Trophoblast cell (in vitro differentiated cells and primary cell): ENCODE measurements at places on chromosomes 6 and 20.

DNA sequence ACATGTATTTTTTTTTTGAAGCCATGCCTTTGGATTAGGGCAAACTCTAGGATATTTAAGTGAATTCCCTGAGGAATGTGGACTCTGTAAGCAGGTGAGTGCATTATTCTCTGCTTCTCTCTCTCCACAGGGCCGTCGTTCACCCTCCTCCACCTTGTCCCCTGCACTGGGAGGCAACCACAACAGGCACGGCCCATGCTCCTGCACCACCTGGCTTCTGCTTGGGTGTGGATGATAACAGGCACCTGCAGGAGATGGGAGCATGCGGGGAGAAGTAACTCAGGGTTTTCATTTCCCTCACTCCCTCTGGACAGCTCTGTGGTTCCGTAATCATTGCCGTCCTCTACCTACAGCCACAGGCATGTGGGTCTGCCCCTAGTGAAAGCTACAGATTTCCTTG, 43.4 kb downstream of the HLA-C start:
- no peak for DNase-seq

- DNase-seq: no peak
Observed at GRCh38 chr20:17227669-17228623, 1.1 kb downstream of the PCSK2 start.

DNA sequence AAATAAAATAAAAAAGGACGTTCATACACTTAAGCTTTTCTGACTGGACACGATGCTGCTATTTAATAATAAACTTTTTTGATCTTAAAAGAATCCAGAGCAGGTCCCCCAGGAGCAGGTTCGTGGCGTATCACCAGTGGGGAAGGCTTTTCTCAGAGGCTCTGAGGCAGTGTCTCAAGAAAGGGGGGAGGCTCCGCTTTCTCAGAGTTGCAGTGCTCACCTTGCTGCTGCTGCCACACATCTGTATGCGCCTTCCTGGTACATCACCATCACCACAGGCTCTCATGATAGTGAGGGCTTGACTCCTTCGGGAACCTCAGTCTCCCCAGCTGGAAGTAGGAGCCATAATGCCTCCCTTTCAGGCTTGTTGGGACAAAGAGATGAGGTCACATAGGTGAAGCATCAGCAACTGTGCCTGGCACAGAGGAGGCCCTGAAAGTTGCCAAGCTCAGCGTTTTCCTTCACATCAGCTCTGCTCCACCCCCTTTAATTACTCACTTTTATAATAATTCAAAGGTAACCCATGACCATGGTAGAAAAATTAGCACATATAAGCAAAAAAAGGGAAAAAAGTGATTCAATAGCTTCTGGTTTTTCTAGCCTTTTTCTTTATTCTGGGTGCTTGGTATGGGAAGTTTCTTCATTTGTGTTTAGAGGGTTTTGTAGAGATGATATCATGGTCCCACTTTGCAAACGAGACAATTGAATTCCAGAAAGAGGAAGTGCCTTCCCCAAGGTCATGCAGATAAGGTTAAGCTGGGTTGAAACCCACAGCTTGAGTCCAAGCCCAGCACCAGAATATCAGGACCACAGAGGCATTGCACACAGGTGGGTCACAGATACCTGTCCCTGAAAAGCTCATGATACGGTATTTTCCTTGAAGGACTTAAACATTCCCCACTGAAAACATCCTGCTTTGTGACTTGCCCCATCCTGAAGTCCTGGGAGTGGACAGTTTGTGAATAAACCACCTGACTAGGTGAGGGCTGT, 24.5 kb downstream of the SRSF3 start:
- DNase-seq: no peak

GRCh38 chr6:11270030-11271027, 37.9 kb upstream of the NEDD9 start:
- DNase-seq: no peak

DNA sequence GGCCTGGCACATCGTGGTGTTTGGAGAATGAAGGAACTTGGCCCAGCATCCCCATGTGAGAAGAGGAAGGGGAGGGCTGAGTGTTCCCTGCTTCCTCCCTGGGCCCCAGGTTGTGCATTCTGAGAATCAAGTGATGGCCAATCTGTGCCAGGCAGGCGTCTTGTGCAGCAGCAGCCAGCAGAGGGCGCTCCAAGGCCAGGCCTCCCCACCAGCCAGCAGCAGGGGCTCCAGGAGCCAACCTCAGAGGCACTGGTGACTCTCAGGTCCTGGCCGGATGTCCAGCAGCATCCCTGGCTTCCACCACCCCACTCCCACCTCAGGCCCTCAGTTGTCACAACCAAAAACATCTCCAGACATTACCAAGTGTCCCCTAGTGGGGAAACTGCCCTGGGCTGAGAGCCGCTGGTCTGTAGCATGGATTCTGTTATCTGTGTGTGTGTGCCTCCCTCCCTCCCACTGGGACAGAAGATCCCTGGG, 192.0 kb downstream of the PREX1 start:
- DNase-seq: peak; percentile 32

GRCh38 chr6:90351696-90352095, 55.1 kb upstream of the BACH2 start:
- DNase-seq: peak; percentile 34

DNA sequence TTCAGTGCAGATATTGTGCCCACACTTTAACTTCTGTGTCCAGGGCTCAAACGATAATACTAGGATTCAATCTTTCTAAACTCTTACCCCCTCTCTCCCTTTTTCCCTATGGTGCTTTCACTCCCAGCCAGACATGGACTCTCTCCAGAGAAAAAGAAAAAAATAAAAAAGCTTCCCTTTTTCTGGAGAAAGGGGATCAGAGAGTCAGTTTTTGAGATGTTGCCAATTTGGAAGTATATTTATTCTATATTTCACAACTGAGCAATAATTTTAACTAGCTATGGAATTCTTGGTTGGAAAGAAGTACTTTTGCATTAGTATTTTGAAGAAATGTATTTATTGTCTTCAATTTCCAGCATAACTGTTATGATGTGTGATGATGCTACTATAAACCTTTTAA, 72.2 kb upstream of the ZFP64 start:
- DNase-seq: no peak

GRCh38 chr20:14821251-14821650, 483.8 kb upstream of the FLRT3 start:
- DNase-seq: no peak

DNA sequence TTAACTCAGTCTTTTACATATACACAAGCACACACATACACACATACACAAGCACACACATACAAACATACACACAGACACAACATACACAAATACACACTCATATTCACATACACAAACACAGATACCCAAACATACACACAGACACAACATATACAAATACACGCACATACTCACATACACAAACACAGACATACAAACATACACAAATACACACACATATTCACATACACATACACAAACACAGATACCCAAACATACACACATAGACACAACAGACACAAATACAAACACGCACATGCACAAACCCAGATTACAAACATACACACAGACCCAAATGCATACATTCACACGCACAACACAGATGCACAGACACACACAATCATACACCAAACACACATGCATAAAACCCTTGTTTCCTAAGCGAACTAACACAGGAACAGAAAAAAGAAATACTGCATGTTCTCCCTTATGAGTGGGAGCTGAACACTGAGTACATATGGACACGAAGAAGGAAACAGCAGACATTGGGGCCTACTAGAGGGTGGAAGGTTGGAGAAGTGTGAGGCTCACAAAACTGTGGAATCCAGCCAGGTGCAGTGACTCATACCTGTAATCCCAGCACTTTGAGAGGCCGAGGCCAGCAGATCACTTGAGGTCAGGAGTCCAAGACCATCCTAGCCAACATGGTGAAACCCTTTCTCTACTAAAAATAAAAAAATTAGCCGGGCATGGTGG, 34.2 kb downstream of the PIM1 start:
- peak; percentile 41 for DNase-seq

GRCh38 chr6:27216874-27217273, 30.6 kb upstream of the PRSS16 start:
- no peak for DNase-seq

- DNase-seq: no peak
Observed at GRCh38 chr20:52736507-52736906, 235.7 kb upstream of the TSHZ2 start.

- DNase-seq: no peak
Observed at GRCh38 chr20:63846128-63846771, 15.0 kb upstream of the ABHD16B start.

DNA sequence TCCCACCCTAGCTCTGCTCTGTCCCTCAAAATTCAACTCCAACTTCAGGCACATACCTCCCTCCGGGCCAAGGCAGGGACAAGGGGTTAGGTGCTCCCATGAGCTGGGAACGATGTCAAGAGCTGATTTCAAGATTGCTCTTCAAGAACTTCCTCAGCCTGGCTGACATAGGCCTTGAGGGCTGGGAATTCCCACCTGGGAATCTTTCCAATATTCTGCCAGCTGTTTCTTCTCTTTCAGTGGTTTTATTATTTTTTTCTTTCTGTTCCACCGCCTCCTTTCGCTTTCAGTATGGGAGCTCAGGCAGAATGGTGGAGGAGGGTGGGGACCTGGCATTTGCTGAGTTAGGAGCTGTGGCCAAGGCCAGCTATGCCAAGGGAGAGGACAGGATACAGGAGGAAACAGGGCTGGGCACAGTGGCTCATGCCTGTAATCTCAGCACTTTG, 33.7 kb downstream of the SRSF3 start:
- no peak for DNase-seq

DNA sequence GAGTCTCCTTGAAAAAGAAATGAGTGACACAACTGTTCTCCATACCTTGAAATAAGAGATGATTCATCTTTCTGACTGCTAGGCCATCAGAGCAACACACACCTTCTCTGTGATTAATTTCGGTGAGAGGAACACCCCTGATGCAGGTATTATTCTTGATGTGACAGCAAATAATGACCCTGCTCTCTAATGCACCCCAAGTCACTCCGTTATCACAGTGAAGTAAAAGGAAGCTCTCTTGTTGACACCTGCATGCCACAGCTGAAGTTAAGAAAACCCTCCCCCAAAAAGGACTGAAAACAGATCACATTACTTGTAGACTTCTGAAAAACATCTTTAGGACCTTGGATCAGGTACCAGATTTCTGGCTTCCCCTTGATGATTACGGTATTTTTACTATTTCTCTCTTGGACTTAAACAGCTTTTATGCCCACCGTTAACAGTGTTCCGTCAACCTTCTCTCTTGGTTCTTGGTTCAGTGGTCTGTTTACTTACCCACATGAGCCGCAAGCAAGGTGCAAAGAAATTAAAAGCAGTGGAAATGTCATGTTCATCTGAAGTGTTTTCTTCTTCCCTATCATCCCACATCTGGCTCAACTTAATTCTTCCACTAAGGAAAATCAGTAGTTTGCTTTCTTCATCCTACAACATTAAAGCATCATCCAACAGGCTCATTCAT, 249.7 kb downstream of the GMPR start:
- no peak for DNase-seq

DNA sequence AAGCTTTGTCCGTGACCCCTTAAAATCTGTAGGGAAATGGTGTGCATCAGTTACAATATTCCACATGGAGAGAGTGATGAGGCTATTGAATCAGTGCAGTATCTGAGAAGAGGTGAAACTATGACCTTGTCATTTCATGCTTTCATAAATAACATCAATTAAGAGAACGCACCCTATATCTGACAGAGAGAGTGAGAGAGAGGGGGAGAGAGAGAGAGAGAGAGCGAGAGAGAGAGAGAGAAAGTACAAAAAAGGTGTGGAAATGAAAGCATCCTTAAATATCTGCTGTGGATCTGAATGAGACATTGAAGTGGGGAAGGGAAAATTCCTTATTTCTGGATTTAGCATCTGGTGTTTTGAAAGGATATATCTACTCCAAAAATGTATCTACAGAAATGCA, 12.4 kb downstream of the GSTA4 start:
- no peak for DNase-seq

- peak; percentile 22 for DNase-seq
Observed at GRCh38 chr20:64167676-64168075, 3.4 kb downstream of the MYT1 start.

- no peak for DNase-seq
Observed at GRCh38 chr6:27206806-27207205, 40.7 kb upstream of the PRSS16 start.

GRCh38 chr6:164021589-164022250, 607.2 kb downstream of the QKI start:
- no peak for DNase-seq

GRCh38 chr6:39882531-39882899, 51.7 kb downstream of the MOCS1 start:
- DNase-seq: no peak

DNA sequence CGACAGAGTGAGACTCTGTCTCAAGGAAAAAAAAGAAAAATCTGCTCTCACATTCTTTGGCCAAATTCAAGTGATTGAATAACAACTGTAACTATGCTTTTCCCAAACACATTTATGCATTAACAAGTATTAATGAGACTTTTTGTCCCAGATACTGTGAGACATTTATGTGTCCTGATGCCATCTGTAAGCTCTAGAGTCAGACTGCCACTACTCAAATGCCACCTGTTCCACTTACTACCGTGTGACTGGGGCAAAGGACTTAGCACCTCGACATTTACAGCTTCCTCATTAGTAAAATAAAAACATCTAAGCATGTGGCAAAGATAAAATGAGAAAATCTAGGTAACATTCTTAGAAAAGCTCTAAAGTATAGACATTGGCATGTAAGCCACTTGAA, 178.1 kb upstream of the MARCKS start:
- DNase-seq: no peak
